Endodermal cell (in vitro differentiated cells): ENCODE measurements at places on chromosomes 11 and 22. TPM values are rescaled to one million over a fixed set of nuclear protein-coding genes. Genes with fewer than 3 reads are reported as not detected.

The MS4A6E gene
- total RNA-seq: not detected in 3 replicates

DNA sequence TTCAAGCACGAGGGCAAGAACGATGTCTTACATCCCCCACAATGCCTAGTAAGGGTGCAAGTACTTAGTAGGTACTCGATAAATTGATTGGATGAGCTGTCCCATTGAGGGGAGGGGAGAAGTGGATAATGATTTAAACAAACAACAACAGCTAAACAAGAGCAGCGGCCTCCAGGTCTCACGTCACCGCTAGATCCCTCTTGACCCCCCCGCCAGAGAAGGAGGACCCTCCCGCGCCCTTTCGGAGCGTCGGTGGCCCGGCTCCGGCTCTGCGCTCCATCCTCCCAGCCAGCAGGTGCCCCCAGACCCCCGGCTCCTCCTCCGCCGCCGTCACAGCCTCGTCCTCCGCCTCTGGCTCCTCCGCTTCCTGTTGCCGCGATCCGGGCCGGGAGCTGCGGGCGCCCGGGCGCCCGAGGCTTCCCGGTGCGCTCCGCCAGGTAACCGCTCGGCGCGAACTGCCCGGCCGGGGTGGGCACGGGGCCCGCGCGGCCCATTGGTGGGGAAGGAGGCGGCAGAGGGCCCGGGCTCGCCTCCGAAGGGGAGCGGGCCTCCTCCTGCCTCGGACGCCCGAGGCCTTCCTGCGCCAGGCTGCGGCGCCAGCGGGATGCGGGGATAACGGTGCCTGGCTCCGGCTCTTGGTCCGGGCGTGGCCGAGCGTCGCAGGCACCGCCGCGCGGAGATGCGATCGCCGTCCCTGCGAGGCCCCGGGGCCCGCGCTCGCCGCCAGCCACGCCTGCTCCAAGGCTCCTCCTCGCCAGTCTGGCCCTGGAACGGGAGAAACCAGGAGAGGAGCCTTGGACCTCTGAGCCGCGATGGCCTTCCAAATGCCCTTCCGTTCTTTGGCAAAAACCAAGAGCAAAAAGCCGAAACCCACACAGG is at the start of gene TLCD5:
Gene TLCD5 (plus strand): TSS at position 368 of the 879 bp plus-strand sequence. CDS start 2,143 bp downstream, outside the sequence.
- DNase-seq: peak; percentile 96

- no peak for DNase-seq
Observed at GRCh38 chr11:78298291-78298771, 109.6 kb downstream of the USP35 start.

DNA sequence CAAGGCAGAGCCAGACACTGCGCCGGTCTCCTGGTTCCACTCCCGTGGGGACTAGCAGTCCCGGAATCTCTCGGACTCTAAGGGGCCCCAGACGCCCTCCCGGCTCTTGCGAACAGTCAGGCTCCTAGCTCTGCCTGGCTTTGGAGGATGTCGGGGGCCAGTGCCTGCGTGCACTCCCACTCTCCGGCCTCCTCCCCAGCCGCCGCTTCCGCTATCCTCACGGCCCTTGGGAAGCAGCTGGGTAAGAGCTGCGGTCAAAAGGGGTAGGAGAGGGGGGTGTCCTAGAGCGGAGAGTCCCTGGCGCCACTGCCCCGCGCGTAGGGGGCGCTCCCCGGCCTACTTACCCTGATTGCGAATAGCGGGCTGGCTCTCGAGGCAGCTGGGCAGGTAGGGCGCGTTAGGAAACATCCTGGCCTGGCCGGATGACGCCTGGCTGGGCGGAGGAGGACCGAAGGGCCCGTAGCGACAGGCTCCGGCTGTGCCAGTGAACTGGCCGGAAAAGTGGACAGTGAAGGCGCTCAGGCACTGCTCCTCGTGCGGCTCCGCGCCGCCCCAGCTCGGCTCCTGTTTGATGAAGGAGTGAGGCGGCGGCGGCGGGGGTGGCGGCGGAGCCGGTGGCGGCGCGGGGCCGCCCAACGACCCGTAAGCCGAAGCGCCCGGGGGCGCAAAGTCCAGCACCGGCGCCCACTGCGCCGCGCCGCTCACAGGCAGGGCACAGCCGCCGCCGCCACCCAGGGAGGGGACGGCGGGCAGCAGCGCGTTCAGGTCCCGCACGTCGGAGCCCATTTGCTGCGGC is 785 bp downstream of the WT1 start:
- DNase-seq: peak; percentile 85

GRCh38 chr11:110097459-110098012 is 4.3 kb downstream of the ZC3H12C start:
- DNase-seq: no peak

GRCh38 chr11:14578541-14578956 is 58.4 kb upstream of the PSMA1 start:
- DNase-seq: no peak

DNA sequence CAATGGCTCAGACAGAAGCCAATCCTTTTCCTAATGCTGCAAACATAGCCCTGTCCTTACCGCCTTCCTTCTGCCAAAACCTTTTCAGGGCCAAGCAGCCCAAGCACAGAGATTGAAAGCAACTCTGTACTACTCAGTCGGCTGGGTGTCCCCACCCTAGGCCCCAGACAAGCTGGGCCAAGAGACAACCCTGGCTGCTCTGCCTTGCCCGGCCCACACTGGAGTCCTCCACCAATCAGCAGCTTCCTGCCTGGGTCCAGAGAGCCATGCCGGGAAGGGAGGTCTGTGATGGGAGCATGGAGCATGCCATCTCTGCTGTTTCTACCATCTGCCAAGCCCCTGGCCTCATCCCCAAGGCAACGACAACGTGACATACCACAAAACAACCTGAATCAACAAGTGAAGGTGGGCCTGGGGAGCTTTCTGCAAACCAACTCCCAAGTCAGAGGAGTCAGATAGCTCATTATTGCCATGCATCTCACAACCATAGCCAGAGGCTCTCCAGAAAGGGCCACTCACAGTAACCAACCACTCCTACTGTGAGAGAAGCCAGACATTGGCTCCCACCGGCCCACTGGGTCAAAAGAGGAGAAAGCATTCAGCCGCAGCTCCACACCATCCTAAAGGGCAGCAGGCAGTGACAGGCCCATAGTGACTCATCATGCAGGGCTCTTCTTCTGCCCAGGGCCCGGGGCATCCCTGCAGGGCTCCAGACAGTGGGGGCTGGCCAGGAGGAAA is 18.2 kb downstream of the PATZ1 start:
- DNase-seq: peak; percentile 54
